Posterior vena cava (tissue), 2 donors: ENCODE measurements at places on chromosomes 11 and 22. TPM values are rescaled to one million over a fixed set of nuclear protein-coding genes. Genes with fewer than 3 reads are reported as not detected.

DNA sequence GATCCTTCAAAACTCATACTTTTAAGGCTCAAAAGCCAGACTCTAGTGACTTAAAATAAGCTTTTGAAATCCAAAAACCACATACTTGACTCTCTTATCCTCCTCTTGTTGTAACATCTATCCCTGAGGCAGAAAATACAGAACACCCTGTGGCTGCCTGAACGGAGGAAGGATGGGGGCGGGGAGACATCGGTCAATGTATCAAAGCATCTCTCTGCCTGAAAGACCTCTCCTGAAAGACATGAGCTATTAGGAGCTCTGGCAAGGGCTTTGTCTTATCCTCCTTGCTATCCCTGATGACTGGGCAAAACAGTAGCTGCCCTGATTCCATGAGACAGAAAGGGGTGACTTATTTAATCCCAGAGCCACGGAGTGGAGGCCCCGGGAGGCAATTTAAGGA is 122.4 kb downstream of the MN1 start:
- DNase-seq, result no peak

DNA sequence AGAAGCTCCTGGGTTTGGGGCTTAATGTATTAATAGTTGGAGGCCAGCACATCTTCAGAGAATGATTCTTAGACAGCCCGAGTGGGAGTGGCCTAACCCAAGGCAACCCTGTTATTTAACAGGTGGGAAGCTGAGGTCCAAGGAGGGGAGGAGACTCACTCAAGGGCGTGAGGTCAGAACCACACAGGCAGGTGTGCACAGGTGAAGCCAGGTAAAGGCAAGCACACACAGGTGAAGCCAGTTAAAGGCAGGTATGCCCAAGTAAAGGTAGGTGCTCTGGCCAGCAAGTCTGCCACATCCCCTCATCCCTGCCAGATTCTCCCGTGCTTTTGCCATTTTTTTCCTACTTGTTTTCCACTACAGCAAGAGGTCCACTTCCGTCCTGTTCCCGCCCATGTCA is 2.9 kb upstream of the SHANK2 start:
- peak; percentile 18 for DNase-seq

MUC6 gene
- total RNA-seq, result not detected

GRCh38 chr11:17351510-17352176 is at the start of gene NCR3LG1:
Gene NCR3LG1, plus strand, starts transcription at chr11:17351800. Its CDS starts 170 bp downstream, at chr11:17351970.
- peak; percentile 90 for DNase-seq

LARGE1 gene
- total RNA-seq, result 48.7 TPM

DNA sequence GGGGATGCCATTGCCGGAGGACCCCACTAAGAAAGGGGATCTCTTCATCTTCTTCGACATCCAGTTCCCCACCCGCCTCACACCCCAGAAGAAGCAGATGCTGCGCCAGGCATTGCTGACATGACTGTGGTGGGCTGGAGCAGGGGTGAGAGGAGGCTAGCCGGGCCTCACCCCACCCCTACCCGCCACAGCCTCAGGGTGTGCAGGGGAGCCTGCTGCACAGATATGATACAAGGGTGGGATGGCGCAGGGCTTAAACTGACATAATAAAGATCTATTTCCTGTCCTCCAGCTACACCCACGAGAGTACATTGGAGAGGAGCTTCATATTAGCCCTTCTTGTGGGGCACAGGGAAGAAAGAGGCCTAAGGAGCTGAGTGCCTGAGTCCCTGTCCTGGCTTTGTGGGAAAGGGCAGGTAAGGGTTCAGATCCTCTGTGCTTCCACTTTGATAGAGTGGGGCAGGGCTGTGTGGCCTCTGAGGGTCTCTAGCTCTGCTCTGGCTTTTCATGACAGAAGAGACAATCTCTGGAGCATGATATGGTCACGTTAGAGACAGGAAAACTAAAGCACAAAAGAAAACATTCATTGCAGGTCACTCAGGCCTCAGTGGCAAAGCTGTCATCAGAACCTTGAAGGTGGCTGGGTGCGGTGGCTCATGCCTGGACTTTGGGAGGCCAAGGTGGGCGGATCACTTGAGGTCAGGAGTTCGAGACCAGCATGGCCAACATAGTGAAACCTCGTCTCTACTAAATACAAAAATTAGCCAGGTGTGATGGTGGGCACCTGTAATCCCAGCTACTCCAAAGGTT is 12.4 kb downstream of the UCP2 start:
- peak; percentile 70 for DNase-seq

DNA sequence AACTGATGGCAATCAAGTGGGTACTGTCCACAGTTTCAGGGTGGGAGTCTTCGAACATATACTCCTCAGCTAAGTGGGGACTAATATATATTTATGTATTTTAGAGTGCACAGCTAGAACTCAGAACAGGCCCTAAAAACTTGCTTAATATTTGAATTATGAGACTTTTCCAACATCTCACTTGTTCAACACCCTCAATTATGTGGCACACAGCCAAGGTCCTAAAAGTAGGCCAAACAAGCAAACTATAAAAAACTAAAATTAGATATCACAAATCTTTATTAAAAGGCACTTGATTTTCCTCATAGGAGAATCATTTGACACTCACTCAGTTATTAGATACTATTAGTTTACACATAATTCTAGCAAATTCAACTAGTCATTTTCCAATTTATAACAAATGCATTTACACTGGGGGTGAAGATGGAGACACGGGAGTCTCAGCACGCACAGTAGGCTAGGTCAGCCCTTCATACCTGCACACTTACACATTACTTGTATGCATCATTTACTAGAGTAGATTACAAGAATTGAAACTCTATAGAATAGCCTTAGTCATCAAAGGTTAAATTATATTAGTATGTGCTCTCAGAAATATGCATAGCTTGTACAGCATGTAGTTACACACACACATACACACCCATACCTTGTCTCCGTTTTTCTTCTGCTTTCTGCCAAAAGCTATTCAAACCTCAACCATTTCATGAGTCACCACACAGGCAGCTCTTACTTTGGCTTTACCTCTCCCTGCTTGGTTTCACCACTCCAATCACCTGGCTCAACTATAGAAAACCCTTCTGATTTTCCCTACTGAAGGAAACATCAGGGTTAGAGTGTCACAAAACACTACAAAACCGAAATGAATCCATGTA is 171.5 kb downstream of the SBF2 start:
- no peak for DNase-seq

- no peak for DNase-seq
Observed at GRCh38 chr22:37030560-37031281, 11.2 kb downstream of the MPST start.

DNA sequence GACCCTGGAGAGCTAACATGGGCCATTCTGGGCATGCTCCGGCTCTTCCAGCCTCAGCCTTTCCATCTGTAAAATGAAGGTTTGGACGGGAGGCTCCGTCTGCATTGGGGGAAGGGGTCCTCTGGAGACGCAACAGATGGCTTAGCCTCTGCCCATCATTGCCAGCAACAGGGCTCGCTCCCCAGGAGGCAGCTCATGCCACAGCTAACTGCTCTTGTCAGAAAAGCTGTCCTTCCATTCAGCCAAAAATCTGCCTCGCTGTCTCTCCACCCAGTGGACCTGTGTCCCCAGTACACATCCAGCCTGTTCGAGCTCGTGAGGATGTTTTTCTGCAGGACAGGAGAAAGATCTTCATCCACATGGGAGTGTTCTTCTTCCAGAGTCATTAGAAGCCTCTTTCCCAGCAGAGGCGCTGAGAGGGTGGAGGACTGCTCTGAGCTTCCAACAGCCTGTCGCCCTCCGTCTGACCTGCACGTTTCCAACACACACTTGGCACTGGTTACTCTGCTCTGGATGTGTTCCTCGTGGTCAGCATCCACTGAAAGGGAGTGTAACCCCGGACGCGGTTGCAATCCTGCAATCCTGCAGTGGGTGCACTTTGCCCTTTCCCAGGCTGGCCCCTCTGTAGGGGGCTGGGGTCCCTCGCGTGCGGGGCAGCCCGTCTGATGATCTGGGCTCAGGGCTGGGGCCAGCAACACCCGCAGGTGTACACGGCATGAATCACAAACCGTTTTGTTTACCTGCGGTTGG is 1340.9 kb downstream of the TBC1D22A start:
- DNase-seq, result no peak

GRCh38 chr11:22477312-22477711 is 139.1 kb downstream of the SLC17A6 start:
- DNase-seq, result no peak

MRE11 gene
- total RNA-seq, result 15.2 TPM

DNA sequence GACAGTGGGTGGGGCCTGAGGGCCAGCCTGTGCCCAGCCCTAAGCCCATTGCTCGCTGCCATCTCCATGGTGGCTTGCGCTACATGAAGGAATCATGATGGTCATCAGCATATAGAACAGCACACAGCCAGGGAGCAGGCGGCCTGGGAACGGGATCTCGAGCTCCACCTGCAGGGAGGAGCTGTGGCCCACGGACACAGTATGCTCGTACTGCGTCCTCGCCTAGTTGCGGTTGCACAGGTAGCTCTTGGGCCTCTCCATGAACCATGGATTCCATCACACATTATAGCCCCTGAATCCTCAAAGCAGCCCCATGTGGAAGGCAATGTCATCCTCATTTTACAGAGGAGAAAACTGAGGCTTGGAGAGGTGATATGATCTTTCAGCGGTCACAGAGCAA is 15.1 kb downstream of the SEC14L4 start:
- DNase-seq, result no peak

PRG2 gene
- total RNA-seq, result 0.88 TPM

DNA sequence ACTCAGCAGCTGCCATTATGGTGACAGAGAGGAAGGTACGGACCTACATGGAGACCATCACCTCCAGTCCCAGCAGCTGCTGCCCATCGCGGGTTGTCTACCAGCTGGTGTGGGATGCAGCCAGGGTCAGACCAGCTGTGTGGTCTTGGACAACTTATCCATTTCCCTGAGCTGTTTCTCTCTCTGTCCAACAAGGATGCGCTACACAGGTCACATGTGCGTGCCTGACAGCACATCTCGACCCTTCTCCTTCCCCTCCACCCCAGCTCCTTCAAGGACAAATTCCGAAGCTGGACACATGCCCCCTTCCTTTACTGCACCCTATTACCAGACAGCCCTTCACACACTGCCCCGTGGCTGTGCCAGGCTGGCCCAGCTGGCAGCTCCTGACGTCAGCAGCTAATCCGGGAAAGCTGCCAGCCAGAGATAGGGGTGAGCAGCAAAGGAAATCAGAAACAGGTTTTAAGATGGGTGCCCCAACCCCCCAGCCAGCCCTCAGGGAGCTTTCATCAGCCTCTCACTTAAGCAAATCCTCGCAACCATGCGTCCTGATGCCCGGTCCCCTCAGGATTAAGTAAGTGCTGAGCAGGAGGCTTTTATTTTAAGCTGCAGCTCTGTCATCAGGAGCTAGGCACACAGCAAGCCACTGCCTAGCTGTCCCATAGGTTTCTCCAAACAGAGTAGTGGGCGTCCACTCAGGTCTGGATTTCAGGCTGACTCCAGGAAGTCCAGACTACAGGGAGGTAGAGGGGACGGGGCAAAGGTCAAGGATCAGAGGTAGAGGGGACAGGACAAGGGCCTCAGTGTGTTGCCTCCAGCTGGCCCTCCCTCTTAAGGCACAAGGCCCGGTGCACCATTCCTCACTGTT is 20.3 kb downstream of the TEF start:
- DNase-seq, result no peak

DNA sequence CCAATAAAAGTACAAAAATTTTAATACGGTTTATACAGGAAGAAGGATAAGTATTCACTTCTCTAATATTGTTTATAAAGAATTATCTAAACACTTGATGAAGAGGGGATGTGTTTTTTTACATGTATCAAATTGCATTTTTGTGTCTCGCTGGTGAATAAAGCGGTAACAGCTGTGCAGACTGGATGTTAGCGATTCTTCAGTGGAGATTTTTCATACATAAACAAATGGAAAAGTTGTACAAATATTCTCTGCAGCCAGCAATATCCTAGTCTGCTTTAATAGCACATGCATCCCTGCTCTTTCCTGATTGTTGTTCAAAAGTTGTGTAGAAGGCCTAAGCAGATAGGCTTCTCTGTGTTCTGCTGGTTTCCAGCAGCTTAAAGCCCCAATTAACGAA is 369.3 kb downstream of the SOX6 start:
- DNase-seq, result no peak

DNA sequence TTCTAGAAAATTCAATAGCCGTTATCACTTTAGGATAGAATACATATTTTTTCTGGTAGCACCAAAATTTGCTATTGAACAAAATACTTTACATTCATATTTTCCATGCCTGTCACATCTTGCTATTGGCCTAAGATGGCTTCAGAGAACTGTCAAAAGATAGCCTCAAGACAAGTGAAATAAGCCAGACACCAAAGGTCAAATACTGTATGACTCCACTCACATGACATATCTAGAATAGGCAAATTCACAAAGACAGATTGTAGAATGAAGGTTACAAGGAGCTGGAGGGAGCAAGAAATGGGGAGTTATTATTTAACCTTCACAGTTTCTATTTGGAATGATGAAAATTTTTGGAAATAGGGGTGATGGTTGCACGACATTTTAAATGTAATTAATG is 223.7 kb upstream of the ZC3H12C start:
- DNase-seq, result no peak

GRCh38 chr11:112294688-112295340 is 34.2 kb upstream of the PLET1 start:
- DNase-seq, result no peak

DNA sequence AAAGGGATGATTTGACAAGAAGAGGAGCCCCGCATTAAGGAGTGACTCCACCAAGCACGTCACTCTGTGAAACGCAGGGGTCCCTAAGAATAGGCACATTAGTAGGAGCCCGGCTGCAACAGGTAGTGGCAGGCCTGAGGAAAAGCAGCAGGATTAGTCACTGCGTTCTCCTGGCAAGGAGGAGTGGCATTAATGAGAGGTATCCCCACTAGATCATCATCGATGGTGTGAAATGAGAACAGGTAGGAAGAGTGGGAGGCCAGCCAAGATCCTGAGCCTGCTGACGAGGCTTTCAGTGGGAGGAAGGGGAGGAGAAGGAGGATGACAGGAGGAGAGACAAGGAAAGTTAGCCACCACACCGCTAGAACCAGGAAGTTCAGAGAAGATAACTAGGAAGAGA is 38.6 kb downstream of the NRXN2 start:
- DNase-seq, result no peak

DNA sequence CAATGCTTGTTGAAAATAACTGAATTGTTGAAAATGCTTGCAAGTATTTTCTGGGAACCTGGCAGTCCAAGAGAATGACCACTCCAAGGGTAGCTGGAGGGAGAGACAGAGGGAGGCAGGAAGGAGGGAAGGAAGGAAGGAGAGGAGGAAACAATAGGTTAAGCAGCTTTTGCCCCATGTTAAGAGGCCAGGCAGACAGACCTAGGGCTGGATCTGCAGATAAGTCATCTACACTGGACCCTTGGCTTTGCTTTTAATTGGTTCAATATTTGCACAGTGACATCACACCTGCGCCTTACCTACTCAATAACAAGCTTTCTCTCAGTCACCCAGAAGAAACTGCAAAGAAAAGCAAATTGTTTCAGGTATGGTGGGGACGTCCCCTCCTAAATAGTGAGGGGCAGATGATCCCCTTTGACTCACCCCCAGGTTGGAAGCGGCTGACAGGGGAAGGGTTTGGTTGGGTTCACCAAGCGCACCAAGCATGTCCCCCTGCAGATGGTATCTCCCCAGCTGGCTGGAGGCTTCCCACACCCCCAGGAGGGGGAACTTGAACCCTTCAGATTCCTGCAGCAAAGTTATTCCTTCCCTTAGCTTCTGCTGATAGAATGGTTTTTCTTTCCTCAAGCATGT is 24.3 kb downstream of the MYH9 start:
- DNase-seq, result no peak

- no peak for DNase-seq
Observed at GRCh38 chr22:32636884-32637283, 162.3 kb downstream of the FBXO7 start.

- DNase-seq, result peak; percentile 75
Observed at GRCh38 chr22:46074771-46075551, 75.4 kb upstream of the PPARA start.

MUS81 gene
- total RNA-seq, result 48.2 TPM

MS4A6E gene
- total RNA-seq, result not detected

- DNase-seq, result no peak
Observed at GRCh38 chr11:61969838-61970662, 2.6 kb upstream of the FTH1 start.
